ENCODE measurements at places on chromosomes 1 and 21.

- no peak for DNase-seq
These were observed 281.6 kb downstream of the BRINP3 start for GRCh38 chr1:190196020-190196419.

DNA sequence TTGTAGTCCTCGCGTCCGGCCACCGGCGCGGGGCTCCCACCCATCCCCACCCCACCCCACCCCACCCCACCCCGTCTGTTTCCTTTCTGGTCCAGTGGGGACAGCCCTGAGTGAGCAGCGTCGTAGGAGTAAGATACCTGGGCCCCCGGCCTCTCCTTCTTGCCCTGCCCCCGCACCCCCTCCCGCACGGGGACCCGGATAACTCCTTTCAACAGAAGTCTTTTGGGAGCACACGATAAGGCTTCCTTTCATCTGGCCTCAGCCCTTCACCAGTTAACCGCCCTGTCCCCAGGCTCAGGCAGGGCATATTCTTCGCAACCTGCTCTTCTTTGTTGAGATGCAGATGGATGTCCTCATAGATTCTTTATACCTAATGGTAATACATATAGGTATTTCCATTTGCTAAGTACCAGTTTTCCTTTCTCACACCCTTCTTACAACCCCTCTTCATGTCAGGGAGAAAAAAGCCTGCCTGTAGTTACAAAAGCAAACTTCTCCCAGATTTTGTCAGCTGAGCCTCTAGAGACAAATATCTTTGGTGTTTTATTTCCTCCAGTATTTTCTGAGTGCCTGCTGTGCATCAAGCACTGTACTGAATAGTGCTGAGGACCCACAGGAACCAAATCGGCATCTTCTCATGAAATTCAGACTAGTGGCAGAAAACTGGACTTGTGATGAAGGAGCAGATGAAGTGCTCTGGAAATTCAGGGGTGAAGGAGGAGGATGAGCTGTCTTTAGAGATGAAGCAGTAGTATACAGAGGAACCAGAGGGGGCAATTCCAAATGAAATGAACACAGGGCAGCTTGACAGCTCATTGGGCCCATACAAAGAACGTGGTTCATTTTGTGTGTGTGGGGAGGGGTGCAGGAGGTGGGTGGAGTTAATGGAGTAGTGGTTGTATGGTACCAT, 33.6 kb downstream of the SLC2A1 start:
- DNase-seq = peak; percentile 57

DNA sequence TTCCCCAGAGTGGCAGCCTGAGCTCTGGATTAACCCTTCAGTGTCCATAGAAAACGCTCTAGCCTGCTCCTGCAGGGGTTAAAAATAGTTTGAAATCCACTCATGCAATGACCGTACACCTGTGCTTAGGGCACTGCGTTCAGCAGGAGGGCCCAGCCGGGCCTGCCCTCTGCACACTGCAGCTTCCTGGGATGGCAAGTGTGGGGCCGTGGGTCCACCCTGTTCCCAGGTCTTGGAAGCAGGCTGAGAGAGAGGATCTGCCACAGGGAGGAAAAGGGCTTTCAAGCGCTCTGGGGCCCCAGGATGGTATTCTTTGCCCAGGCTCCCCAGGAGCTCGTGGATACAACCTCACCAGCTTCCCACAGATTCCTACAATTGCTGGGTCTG, 1.5 kb upstream of the S100B start:
- DNase-seq = no peak

DNA sequence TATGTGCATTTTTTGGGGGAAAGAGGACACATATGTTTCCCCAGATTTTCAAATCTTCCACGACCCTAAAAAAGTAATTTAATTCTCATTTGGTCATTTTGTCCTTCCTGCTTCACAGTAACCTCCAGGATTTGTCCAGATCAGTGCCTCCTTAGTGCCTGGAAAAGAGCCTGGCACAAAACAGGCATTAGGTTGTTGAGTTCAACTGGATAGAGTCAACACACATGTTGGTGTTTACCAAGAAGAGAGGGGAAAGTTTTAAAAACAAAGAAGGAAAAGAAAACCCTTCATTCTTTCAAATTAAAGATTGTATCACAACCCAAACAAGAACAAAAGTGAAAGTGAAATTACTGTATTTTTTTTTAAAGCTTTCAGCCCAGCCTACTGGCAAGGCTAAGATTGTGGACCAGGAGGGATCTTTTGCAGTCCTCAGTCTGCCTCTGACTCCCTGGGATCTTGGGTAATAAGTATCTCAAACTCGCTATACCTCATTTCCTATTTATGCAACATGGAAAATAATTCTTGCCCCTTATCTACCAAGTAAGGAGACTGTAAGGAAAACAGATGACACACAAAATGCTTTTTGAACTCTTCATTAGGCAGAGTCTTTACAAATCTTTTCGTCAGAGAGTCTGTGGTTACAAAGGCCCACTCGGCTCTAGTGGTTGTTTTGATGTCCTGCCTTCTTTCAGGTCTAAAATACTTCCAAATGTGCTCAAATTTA, 57.8 kb downstream of the ZNF281 start:
- no peak for DNase-seq

- no peak for DNase-seq
These were observed 624.4 kb upstream of the PLXNA2 start for GRCh38 chr1:208868554-208868953.

DNA sequence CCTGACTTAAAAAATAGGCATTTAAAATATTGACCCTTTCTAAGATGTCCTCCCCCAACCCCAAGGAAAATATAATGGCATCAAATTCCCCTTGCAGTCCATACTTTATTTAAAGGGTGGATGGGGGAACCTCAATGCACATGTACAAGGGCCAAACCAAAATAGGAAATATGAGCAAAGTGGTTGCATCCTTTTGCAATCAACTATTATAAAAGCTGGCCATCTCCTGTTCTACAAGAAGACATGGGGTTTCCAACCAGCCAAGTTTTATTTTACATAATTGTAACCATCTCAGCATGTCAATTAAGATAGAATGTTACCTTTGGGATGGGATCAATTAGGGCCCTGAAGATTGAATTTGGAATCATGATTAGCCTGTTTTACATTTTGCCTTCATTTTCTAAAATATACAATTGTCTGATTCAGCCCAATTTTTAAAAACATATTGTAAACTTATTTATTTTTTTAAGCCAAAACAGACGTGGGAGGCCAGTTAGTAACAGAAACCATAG, 146.7 kb upstream of the NFIA start:
- DNase-seq = no peak

DNA sequence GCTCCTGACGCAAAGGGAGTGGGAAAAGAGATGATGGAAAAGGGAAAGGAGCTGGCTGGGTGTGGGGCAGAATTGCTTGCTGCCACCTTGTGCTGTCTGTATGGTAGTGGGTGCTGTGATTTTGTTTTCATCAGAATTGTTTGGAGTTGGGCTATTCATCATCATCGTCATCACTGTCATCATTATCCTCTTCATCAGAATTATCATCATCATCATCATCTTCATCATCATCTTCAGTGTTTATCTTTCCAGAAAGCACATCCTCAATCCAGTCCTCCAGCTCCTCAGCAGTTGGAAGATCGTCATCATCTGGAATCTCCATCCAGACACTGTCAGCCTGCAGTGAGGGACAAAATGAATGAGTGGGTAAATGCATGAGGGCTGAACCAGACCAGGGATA, 59.3 kb downstream of the VANGL1 start:
- no peak for DNase-seq

GRCh38 chr1:98086796-98087441, 166.1 kb upstream of the DPYD start:
- DNase-seq = no peak

GRCh38 chr1:33563699-33564098, 91.3 kb downstream of the ZSCAN20 start:
- no peak for DNase-seq

DNA sequence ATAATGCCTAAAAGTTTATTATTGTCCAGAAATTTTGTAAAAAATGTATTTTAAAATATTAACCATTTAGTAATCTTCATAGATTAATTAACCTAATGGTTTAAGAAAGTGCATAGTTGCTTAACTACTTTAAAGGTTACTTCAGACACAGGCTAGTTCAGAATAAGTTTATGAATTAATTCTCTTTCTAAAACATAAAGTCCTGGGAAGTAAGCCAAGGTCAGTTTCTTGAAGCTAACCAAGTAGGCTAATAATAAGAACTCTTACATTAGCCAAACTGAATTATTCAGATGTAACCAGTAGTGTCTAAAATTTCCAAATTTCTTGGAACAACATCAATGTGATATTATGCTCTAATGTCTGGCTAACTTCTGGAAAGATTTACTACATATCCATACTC, 790.4 kb downstream of the NCAM2 start:
- DNase-seq = no peak

GRCh38 chr1:112320058-112320457, 76.0 kb upstream of the CTTNBP2NL start:
- no peak for DNase-seq

- DNase-seq = no peak
These were observed 129.0 kb upstream of the TMPRSS2 start for GRCh38 chr21:41636636-41637630.

GRCh38 chr1:27346991-27347624, 5.3 kb downstream of the SYTL1 start:
- DNase-seq = no peak

DNA sequence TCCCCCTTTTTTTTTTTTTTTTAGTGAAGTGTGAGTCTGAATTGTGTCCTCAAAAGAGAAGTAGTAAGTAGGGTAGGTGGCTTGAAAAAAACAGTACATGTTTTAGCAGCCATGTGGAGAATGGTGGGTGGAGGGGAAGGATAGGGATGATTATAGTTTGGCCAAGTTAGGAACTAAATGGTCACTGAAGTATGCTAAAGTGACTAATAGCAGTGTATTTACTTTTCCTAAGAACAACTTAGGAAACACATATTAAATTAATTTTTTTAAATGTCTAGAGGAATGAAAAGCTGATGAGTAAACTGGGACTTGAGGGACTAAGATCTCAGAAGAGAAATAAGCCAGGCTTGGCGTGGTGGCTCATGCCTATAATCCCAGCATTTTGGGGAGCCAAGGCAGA, 55.5 kb downstream of the PLA2G4A start:
- DNase-seq = no peak

DNA sequence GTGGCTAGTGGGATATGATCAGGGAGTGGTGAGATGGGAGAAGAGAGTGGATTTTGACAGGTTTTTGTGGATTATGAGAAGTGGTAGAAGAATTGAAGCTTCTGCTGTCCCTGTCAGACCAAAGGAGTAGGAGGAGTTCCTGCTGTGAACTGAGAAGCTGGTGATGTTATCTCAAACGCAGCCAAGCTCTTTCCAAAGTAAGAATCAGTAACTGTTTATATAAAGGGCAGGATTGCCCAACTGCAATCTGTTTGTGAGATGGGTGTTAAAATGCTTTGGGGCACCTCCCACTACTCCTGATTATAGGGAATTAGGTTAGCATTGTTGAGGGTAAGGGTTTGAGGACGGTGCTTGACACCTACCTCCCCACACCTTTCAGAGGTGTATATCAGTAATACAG, 60.5 kb upstream of the USP25 start:
- DNase-seq = peak; percentile 3

DNA sequence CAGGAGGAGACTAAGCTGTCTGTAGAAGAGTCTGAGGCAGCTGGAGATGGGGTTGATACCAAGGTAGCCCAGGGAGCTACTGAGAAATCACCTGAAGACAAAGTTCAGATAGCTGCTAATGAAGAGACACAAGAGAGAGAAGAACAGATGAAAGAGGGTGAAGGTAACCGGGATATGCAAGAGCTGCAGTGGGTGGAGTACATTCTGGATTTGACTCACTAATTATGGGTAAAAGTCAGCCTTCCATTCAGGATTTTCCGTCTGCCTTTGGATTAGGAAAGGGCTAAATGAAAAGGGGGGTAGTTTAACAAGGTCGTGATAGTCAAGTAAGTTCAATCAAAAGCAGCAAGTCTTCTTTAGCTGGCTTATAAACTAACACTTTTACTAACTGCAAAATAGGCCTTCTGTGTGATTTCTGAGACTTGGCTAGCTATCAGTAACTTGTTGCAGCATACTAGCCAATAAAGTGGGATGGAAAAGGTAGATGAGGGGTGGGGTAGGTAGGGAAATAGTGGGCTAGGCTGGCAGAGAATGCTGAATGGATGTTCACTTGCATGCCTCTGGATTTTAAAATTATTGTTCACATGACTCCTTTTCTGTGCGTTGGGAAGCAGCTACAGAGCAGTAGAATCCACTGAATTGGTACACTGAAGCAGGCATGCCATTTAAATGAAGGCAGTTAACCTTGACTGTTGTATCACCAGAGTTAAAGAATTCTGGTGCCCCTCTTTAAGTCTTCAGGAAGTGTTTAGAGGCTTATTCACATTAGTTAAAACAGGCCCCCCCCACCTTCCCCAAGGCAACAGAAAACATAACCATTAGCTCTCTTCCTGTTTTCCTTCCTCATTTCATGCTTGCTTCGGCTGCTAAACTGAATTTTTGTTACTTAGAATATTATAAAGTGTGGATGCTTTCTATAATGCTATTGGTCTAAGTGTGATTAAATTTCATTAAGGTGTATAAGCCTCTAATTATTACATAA, 15.4 kb downstream of the CCDC17 start:
- DNase-seq = no peak

DNA sequence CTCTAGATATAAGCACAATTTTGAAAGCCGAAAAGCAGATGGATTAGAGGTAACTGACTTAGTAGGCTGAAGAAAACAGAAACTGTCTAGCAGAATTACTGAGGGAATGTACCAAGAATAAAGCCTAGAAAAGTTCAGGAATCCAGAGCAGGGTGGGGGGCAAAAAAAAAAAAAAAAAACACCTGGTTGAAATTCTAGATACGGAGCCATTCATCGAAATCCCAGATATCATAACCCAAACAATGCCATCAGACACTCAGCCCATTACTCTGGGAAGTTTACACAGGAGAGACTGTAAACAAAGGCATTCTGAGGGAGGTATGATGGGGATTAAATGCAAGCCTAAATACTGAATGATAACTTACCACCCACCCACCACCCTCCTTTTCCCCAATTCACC, 45.6 kb downstream of the ENAH start:
- DNase-seq = no peak

DNA sequence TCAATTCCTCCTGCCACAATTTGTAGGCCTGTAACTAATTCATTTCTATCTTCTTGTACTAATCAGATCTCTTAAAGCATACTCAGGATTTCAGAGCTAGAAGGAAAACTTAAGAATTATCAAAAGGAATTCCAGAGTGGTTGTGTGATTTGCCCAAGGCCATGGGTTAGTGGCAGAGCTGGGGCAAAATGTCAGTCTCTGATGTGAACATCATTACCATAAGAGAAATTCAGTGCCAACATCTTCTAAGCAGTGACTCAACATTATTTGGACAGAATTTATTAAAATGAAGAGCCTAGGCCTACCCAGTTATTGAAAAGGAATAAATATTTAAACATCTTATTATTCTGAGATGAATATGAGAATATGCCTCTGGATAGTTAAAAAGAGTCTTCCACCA, 14.5 kb downstream of the ST6GALNAC5 start:
- DNase-seq = no peak

- DNase-seq = no peak
These were observed 92.2 kb upstream of the TMPRSS2 start for GRCh38 chr21:41600116-41600515.
